C1 segment of cervical spinal cord (tissue), 14 donors: ENCODE measurements at places on chromosomes 1 and 21.

DNA sequence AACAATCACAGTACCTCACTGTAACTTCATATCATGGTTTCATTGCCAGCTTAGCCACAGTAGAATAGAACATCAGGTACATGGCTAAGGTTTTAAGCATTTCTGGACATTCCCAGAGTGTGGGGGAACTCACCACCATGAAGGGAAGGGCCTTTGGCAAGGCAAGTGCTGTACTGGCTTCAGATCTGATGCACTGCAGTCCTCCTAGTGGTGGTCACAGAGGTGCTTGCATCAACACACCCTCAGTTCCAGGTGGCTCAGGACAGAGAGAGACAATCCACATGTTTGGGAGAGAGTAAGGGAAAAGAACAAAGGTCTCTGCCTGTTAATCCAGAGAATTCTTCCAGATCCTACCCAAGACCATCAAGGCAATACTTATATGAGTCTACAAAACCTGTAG is 528.4 kb upstream of the RGS18 start:
- no peak for DNase-seq

DNA sequence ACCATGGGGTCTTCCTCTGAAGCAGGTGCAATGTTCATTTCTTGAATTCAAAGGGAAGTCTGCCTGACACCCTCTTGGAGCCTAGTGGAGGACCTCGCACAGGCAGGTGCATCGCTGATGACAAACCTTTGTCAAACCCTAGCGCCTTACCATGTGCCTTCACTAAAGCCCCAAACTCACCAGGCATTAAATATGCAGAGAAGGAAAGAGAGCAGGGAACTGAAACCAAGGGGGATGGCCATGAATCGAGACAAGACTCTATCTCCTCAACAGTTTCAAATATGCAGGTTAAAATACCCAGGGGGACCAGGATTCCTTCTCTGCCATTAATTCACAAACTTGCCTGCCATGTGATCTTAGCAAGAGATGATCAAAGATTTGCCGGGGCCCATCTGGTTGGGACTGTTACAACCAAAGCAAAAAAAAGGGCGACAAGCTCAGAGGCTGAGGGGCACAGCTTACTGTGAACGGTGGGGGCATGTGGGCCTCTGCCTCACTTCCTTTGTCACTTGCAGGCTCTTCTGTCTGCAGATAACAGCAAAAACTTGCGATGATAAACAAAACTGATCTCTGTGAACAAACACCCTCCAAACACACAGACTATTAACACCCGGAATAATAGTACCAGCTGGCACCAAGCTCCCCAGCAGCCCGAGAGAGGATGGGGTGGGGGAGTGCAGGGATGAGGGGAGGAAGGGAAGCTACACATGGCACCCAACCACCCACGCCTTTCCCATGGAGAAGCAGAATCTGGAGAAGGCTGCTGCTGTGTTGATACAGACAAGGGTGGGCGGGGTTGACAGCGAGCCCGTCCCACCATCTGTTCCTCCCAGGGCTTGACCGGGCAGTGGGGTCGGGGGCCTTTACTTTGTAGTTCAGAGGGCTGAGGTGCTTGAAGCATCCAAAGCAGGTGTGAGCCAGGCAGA is 33.9 kb downstream of the TMEM63A start:
- DNase-seq, result peak; percentile 62

- peak; percentile 14 for DNase-seq
These were observed 1.8 kb downstream of the TXNIP start for GRCh38 chr1:145994391-145995120.

DNA sequence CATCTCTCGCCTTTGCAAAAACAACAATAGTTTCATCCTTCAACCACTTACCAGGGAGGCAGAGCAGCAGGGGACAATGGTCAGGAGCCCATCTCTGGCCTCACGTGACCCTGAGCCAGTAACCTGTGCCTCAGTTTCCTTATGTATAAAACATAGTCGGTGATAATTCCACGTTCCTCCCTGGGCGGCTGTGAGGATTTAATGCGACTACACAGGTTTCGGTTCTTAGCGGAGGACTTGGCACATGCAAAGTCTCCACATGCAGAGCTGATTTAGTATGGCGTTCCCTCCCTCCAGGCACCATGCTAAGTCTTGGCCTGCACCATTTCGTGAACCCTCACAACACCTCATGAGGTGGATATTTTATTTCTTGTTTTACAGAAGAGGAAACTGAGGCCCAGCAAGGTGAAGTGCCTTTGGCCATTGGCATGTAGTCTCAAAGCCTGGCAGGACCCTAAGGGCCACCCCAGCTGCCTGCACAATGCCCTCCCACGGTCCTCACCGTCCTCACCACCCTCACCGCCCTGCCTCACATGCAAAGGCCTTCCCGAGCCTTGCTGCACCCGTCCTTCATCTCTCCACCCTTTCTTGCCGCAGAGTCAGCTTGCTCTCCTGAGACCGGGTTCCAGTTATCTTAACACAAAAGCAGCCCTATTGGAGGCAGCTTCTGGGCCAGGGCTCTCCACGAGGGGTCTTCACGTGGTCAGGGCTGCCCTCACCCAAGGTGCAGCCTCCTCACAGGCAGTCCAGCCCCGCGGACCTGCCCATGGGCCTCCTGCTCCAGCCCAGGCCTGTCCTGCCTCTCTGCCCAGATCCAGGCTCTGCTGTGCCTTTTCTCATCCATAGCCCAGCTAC is 48.9 kb downstream of the SYF2 start:
- DNase-seq, result no peak

GRCh38 chr1:203173566-203173965 is 2.1 kb downstream of the MYBPH start:
- no peak for DNase-seq

DNA sequence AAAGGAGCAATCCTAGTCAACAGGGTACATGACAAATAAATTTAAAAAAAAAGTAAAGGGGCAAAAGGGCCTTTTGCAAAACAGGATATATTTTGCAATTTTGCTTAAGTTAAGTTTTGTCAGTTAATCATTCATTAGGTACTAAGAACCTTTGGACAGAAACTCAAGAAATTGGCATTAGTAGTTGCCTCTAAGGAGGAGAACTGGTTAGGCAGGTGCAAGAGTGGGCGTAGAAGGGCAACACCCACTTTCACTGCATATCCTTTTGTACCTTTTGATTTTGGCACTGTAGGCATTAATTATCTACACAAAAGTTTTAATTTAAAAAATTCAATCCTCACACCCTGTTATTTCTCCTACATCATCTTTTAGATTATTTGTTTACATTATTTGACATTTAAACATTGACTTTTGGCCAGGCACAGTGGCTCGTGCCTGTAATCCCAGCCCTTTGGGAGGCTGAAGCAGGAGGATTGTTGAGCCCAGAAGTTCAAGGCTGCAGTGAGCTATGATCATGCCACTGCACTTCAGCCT is 4.3 kb downstream of the DDAH1 start:
- no peak for DNase-seq

GRCh38 chr1:905071-905749 is 18.5 kb upstream of the SAMD11 start:
- no peak for DNase-seq

DNA sequence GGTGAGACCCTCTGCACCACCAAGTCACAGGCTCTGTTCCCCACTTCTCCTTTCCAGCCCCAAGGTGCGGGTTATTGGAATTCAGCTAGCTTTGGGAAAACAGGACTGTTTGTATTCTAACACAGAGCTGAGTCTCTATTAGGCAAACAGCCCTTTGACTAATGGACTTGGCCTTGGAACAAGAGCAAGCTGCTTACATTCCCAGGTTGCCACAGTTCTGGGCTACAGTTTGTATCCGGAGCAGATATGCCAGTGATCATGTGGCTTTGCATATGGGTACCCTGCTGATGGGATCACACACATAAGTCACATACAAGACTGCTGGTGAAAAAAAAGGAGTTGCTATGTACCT is 110.5 kb upstream of the COA6 start:
- DNase-seq, result no peak

- no peak for DNase-seq
These were observed 1.2 kb upstream of the ATF3 start for GRCh38 chr1:212607206-212607912.

DNA sequence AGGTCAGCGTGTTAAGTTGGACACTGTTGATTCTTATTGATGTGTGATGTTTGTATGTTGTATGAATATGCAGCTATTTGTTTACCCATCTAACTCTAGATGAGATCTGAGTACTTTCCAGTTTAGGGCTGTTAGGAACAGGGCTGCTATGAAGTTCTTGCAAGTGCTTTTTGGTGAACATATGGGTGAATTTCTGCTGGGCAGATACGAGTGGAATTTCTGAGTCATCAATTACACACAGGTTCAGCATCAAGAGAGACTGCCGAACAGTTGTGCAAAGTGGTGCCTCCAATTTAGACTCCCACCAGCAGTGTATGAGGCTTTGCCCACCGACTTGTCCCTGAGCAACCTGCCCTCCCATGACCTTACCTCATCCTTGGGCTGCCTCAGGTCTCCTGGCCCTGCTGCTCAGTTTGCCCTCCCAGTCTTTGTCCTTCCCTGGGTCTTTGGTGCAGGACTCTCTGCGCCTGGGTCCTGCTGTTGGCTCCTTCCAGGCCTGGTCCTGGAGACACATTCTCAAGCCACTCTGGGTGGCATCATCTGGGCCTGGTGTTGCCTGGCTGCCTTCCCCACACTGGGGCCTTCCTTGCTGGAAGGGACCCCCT is 343.6 kb downstream of the PTPRU start:
- no peak for DNase-seq

DNA sequence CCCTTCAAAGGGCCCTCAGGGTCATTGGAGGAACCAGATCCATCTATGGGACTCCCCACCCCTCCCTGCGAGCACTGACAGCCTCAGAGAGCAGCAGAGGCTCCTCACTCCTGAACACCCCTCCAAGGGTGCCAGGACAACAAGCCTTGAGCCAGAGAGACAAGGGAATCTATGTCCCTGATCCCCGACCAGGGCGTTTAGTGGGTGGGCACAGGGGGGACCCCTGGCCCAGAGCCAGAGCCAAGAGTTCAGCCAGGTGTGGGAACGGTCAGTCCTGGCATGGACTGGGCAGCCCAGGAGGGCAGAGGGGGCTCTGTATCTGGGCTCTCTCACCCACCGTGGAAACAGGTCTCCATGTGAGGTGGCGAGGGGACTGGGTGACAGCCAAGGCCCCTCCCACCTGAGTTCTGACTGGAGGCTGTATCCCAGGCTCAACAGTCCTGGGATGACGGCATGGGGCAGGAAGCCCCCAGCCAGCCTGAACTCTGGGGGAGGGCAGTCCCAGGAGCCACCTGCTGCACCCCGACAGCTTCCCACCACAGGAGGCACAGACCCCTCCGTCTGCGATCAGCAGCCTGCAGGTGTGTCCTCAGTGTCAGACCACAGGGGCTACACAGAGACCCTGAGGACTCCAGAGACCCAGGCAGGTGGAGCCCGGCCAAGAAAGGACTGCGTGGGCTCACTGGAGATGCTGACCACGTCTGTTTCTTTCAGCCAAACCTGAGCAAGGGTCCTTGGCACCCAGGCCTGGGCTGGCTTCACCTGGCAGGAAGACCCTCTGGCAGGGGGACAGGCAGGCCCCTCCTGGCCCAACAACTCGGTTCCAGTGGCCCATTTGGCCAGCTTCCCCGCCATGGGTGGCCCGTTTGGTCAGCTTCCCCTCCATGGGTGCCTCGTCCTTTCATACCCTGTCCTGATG is 11.2 kb upstream of the SRARP start:
- DNase-seq, result no peak
